ENCODE measurements at places on chromosomes 3 and 15.

GRCh38 chr3:129123314-129124060 is 1.9 kb upstream of the RAB43 start:
- DNase-seq, result no peak

- DNase-seq, result no peak
Measured at GRCh38 chr3:11283139-11283475, 10.9 kb downstream of the ATG7 start.

DNA sequence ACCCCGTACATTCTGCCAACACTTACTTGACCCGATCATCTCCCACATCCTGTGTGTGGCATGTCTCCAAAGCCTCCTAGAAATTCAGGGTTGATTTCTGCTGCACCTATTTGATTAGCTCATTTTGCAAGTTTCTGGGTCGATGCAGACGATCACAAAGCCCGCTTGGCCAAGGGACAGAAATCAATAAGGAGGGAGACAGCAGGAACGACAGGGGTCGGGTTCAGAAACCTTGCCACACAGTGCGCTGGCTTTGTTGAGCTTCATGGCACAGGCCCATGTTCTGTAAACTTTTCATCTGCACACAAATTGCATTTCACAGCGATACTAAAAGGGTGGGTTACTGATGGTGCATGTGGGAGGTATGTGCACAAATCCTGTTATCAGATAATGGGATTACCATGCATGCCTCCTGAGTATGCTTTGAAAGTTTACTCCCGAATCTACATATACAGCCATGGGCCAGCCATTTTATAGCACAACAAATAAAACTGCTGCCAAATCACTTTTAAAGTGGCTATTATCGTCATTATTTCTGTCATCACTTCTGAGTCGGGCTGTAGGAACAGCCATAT is 95.9 kb upstream of the ATP11B start:
- no peak for DNase-seq

DNA sequence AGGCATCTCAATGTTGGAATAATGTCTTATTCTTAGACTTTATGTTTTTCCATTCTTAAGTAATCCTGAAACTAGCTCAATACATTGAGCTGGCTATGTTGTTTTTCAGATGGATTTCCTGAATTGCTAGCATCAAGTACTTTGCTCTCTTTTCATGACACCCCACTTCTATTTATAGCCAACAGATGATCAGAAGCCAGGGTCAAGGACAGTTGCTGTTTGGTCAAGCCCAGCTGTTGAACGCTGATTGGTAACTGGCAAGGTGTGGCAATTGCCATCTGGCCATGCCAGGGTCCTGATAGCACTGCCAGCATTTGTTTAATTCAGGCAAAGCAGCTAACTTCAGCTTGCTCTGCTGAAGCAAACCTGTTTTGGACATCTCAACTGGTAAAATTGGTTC is 46.2 kb upstream of the PLCL2 start:
- DNase-seq, result no peak

DNA sequence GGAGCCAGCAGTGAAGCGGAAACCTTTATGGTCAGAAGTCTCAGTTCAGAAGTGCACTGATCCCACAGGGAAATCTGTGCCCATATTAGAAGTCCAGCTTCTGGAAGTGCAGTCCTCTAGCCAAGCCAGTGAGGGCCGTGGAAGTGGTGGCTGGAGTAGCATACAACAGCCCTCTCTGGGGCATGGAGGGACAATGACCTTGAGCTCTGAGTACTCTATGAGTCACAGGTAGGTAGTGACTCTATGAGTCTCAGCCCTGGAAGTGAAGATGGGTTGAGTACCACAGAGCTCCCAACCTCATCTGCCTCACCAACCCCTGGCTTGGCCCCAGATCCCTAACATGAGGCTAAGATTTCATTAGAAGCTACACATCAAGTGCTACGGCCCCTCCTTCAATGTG is 205.9 kb upstream of the PPP2R3A start:
- DNase-seq, result no peak

DNA sequence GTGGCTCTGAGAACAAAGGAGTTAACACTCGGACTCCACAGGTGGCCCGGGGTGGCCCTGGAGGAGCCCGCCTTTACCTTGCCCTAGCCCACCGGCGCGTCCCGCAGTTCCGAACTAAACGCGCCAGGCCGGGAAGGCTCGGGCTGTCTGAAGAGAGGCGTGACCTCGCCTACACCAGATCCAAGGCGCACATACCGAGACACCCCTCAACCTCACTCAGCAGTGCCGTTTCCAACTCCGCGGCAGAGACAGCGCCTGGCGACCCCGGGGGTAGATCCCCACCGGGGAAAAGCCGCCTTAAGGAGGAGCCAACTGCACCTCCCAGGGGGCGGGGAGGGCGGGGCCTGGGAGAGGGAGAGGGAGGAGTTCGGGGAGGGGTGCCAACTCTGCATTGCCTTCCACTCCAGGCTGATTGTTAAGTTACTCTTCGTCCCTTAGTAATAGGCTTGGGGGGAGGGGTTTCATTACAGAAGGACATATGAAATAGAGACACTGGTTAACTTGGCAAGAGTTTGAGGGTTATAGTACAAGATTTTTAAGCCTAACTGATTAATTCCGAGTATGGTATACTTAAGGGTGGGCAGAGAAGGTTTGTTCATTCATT is at the start of gene DLG1:
Gene DLG1 (minus strand): TSS at position 272 of the 604 bp plus-strand sequence. CDS start 1,408 bp downstream, outside the sequence.
- DNase-seq, result peak; percentile 93

DNA sequence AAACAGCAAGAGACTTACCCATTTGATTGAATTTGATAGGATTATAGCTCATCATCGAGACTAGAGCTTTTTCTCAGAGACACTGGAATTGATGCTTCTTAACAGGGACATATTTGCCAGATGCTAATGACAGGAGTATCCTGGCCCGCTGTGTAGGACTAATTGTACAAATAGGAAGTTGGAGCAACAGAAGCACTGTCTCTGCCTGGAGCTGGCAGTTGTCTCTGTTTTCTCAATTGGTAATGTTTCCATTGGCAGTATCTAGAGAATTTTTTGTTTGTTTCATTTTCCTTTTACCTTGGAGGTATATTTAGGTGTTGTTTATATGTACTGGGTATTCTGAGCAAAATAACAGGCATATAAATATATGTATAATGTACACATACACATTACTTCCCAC is 8.9 kb upstream of the PCOLCE2 start:
- no peak for DNase-seq

GRCh38 chr3:146431240-146431639 is 38.1 kb downstream of the PLSCR2 start:
- DNase-seq, result no peak

DNA sequence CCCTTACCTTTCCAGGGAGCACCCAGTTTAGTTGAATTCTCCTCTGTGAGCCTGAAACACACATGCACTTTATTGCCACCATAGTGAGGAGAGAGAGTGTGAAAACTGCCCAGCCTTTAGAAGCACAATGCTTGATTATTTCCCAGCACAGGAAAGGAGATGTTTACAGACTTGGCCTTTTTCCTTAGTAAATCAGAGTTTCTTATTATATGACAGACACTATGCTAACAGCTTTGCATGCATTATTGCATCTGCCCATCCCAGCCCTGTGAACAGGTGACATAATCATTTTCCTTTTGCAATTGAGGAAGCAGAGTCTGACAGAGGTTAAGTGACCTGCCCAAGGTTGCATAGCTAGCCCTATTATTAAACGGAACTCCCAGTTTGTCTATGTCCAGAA is 36.5 kb downstream of the CAPN3 start:
- no peak for DNase-seq

- DNase-seq, result peak; percentile 40
Measured at GRCh38 chr3:197555281-197556261, at the start of gene BDH1. TSS of gene BDH1 (minus strand) at chr3:197555968. CDS start at chr3:197546443, 9,525 bp downstream.

DNA sequence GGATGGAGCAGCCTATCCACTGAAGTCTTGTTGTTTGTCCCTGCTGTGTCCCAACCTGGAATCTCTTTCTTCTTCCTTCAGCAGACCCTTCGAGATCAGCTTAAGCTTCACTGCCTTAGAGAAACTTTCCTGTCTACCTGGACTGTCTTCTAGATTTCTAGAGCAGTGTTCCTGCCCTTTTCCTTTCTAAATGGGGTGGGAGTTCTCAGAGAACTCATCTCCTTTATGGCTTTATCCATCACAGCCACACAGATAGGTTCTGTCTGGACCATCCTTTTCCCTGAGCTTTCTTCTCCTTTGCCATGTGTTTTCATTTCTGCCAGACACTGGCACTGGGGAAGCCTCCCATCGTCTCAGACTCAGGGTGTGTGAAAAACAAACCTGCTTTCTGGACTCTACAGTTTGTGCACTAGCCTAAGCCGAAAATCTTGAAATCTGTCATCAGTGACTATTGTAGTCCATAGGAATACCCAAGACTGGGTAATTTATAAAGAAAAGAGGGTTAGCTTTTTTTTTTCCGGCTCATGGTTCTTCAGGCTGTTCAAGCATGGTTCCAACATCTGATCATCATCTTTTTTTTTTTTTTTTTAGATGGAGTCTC is 177.5 kb downstream of the PGPEP1L start:
- no peak for DNase-seq
